Memory B cell (primary cell): ENCODE measurements at places on chromosomes 16 and 17.

- DNase-seq = peak; percentile 67
Measured at GRCh38 chr17:41308251-41308917, 725 bp downstream of the KRTAP16-1 start.

DNA sequence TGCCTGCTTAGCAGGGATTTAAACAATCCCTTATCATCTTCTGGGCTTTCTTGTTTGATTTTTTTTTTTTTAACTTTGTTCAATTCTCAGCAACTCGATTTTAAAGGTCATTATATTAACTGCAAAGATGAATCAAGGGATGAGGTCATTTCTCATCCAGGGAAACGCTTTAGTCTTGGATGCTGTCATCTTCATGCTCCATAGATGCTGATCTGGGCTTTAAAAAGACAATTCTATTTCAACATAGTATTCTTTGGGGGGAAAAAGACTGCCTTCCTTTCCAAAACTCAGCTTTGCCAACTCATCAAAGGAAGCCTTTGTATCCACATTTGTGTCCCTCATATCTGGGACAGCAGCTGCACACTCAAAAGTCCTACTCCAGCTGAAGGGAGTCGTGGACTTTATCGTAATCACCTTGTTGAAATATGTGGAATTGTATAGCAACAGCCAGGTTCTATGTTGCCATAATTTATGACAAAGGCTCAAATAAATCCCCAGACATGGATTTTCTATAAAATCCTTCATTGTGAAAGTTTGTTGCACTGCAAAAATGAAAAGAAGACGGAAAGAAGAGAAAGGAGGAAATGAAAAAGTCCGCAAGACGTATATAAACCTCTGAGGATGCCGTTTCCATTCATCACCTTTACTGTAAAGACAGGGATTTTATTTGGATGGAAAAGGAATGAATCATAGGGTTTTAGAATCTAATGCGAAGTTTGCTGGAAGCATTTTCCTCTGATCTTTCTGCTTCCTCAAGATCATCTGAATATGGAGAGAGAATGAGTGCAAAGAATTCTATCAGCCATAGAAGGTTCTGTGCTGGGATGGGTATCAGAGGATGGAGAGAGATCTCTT, 48.6 kb upstream of the XYLT1 start:
- no peak for DNase-seq

DNA sequence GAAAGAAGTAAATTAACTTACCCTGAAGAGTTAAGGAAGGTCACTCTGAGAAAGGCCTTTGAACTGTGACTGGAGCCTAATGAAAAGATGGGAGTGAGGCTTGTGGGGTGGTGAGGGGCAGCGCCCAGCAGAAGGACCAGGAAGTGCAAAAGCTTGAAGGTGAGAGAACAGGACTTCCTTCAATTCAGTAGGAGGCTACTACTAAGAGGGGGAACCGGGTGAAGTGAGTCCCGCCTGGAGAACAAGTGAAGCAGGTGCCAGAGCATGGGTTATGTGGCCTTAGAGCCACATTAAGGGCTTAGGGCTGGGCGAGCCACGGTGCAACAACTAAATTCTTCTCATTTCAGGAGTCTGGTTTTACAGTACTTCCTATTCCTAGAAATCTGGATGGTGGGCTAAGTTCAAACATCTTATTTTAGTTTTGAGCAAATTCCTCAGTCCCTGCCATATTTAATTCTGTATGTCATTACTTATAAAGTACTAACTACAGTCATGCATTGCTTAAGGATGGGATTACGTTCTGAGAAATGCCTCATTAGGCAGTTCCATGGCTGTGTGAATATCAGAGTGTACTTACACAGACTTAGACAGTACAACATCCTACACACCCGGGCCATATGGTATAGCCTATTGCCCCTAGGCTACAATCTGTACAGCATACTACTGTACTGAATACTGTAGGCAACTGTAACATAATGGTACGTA, 5.1 kb downstream of the CFAP20 start:
- DNase-seq = no peak

- no peak for DNase-seq
Measured at GRCh38 chr16:56336071-56336688, 89.2 kb downstream of the AMFR start.

GRCh38 chr16:85988723-85989313, 89.9 kb downstream of the IRF8 start:
- peak; percentile 49 for DNase-seq

DNA sequence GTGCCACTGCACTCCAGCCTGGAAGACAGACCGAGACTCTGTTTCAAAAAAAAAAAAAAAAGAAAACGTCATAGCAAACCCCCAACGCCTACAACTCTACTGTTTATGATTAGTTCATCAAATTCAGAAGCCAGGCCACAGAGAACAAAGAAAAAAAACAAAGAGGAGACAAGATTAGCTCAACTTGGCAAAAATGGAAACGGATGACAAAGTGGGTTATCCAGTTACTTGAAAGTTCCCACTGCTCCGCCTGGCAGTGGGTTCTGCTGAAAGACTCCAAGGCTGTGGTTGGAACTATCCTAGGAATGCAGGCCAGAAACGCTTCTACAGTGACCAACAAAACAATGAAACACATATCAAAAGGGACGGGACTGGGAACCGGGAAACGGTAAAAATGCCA, 53.1 kb downstream of the MRM3 start:
- no peak for DNase-seq

DNA sequence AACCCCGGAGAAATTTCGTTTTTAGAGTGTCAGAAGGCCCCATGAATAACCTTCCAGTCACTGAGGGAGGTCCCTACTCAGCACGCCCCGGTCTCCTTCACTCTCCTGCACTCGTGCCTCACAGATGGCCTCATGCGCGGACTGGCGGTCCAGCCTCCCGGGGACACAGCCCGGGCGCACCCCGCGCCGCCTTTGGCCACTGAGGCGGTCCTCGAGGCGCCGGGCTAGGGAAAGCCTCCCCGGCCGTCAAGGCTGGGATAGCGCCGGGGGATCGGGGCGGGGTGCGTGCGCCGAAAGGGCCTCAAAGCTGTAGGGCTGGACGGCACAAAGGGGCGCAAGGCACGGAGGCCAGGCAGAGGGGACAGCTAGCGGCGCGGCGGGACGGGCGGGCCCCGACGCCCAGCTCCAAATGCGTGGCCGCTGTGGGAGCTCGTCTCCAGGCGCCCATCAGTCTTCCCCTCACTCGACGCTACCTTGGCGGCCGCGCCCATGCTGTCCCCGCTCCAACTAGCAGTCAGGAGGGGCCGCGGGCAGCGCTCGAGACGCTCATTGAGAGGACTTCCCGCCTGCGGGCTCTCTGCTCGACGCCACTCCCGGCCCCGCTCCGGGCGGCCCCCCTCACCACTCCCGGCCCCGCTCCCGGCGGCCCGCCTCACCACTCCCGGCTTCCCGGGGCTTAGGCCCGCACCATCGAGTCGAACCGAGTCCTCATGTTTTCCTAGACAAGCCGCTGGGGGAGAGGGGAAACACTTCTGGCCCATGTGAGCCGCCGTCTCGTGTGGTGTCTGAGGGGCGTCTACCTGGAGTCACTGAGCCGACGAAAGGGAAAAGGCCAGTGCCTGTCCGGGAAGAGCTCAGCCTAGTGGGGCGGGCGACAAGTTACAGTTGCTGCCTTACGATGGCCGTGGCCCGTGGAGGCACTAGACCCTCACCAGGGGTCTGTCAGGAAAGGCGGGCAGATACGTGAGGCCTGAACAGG, at the start of gene USP6:
Gene USP6 (plus strand): TSS at position 360 of the 979 bp plus-strand sequence. CDS start 14,336 bp downstream, outside the sequence.
- no peak for DNase-seq

DNA sequence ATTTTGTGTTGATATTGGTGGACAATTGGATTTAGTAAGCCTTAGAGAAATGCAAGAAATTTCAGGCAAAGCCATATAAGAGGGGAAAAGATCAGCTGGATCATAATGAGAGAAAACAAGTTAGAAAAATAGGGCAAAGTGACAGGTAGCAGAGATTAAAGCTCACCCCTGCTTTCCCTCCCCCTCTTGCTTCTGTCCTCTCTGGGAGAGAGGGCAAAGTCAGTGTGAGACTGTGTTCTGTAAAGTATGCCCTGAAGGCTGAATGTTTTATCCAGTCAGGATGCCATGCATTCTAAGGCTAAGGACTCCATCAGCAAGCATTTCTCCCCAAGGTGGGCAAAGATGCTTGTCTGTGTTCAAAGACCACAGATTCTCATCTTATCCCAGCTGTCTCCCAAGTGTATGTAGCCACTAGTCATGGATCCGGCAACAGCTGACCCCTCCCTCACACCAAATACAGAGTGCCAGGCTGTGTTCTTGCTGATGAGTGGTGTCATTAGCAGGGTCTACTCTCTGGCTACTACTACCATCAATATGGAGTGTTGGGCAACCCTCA, 136.2 kb upstream of the DNAH9 start:
- DNase-seq = no peak

- no peak for DNase-seq
Measured at GRCh38 chr16:49835161-49835777, 20.6 kb downstream of the ZNF423 start.

GRCh38 chr17:4566785-4567184, 6.4 kb upstream of the GGT6 start:
- peak; percentile 50 for DNase-seq

- no peak for DNase-seq
Measured at GRCh38 chr16:20397468-20398074, 7.0 kb downstream of the PDILT start.

DNA sequence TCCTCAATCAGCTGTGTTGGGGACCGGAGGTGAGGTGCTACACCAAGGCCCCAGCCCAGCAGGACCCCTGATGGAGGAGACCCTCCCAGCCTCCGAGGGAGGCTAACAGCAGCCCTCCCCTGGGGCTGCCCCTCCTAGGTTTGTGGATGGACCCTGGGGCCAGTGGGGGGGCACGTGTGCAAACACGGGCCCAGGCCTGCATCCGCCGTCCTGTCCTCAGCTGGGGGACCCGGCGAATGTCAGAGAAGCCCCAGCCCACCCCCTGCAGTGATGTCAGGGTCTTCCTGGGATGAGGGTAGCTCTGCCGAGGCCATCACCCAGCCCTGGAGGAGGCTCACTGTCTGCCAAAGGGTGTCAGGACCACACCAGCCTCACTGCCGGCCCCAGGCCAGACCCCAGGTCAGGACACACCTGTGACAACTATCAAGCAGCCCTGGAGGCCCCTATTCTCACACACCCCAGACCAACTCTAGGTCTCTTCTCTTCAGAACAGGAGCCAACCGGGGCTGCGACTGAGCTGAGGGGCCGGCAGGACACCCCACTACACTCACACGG, 26.7 kb downstream of the CEP131 start:
- no peak for DNase-seq

- DNase-seq = no peak
Measured at GRCh38 chr17:65364438-65364837, 197.0 kb downstream of the AXIN2 start.

DNA sequence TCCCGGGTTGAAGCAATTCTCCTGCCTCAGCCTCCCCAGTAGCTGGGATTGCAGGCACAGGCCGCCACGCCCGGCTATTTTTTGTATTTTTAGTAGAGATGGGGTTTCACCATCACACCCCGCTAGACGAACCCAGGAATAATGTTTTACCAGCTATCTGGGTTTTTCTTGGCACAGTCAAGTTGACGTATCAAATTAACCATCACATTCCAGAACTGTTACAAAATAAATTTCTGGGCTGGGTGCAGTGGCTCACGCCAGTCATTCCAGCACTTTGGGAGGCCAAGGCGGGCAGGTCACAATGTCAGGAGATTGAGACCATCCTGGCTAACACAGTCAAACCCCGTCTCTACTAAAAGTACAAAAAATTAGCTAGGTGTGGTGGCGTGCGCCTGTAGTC, 501.2 kb downstream of the SHISA9 start:
- no peak for DNase-seq

DNA sequence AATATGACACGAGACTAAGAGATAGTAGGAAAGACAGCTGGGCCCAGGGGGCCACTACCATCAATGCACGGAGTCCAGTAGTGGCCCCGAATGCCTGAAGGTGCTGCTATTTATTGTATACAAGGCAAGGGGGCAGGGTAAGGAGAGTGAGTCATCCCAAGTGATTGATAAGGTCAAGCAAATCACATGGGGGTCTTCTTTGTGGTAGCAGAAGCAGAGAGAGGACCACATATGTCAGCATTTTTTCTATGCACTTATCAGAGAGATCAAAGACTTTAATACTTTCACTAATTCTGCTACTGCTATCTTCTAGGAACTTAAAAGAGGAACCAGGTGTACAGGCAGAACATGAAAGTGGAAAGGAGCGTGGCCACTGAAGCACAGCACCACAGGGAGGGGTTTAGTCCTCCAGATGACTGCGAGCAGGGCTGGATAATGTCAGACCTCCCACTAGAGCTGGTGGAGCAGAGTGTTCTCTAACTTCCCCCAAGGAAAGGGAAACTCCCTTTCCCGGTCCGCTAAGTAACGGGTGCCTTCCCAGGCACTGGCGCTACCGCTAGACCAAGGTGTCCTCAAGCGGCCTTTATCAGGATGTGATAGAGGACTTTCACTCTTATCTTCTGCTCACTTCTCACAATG, 26.4 kb upstream of the ARL4D start:
- peak; percentile 54 for DNase-seq

GRCh38 chr16:73530529-73530928, 482.6 kb upstream of the ZFHX3 start:
- DNase-seq = no peak

- DNase-seq = peak; percentile 79
Measured at GRCh38 chr17:49361129-49361901, 735 bp downstream of the ZNF652 start.

DNA sequence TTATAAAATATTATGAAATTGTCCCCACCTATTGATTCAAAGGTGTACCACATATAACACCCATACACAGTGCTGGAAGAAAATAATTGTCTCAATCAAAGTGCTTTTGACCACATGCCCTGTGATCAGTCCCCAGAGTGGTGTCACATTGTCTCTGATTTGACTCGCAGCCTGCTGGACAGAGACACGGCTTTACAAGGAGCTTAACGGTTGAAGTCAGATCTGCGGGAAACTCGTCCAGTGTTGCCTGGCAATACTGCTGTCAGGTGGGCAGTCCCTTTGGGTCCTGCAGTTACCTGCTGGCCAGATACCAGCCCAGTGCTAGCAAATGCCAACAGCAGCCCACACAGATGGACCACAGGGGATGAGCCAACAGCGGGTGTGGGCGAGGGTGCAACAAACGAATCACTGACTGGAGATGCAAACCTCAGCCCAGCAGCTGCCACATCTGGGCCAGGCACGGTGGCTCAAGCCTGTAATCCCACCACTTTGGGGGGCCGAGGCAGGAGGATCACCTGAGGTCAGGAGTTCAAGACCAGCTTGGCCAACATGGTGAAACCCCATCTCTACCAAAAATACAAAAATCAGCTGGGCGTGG, 26.2 kb upstream of the SSTR2 start:
- no peak for DNase-seq

- no peak for DNase-seq
Measured at GRCh38 chr17:82596837-82597672, 51.2 kb downstream of the WDR45B start.

DNA sequence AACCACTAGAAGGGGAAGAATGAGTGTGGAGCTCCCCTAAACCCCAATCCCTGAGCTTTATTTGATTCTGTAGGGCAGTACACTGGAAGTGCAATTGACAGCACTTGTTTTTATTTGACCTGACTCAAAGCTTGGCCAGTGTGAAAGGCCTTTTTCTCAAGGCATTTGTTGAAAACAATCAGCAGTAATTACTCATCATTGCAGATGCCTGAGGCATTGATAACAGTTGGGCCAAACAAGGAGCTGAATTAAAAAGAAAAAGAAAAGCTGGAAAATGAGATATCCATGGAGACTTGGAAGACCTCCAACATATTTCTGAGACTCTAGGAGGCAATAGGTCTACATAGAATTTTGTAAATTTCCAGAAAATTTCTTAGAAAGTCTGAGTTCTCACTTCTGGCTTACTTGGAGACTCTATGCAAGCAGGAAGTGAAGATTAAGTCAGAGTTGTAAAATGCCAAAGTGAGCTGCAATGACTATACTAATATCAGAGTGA, 200.8 kb upstream of the KCNJ16 start:
- DNase-seq = no peak
